ENCODE measurements at places on chromosomes 1 and 21.

DNA sequence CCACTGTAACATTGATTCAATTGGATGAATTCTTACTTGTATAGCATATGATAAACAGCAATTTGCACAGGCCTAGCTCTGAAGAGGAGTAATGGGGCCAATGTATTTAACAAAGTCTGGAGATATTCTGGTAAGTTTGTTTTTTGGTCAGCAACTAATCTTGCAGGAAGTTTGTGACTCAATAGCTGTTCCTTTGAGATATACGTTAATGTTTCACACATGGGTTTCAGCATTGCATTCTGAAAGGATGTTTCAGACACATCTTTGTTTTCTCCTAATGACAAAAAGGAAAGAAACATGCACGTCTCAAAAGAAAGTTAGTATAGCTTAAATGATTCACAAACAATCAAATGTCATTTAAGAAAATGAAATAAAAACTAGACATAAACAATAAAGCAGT, 49.0 kb downstream of the LTN1 start:
- no peak for DNase-seq

DNA sequence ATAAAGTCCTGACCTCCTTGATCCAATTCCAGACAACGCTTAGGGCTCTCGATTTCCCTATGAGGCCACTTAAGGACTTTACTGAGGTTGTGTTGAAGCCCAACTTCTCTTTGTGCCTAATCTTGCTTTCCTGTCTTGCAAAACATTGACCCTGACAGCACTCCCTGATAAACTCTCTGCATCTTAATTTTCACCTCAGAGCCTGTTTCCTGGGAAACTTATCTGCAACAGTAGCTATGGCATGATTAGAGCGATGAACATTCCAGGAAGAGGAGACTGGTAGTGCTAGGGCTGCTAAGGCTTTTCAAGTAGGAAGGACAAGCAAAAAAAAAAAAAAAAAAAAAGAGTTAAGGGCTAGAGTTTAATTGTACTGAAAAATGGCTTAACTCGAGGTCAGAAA, 118.9 kb downstream of the RGS21 start:
- DNase-seq = no peak

- DNase-seq = no peak
Measured at GRCh38 chr1:10712568-10713362, 83.7 kb downstream of the CASZ1 start.

DNA sequence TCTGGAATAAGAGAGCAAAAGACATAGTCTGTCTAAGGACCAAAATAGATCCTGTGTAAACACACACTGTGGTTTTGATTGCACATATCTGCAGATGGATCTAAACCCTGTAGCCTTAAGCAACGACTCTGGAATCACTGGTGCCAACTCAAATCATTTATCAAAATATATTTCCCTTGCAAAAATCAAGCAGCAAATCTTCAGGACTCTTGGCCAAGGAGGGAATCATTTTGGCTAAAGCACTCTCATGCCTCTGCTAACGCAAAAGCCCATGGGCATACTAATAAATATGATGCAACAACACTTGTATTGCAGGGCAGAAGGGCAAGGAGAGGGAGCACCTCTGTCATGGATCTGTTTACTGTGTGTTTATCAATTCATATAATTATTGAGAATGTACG, 155.4 kb upstream of the DUSP10 start:
- DNase-seq = no peak

DNA sequence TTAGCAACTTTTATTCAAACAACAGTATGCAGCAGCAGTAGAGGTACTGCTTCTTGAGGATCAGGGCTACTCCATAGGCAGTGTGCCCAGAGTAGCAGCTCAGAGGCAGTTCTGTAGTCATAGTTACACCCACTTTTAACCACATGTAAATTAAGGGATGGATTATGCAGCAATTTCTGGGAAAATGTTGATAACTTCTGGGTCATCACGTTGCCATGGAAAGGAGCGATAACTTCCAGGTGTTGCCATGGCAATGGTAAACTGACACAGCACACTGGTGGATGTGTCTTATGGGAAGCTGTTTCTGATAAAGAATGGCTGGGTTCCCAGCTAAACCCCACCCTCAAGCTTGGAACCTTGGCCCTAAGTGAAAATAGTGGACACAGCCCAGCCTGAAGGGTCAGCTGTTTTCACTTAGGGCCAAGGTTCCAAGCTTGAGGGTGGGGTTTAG, 29.0 kb upstream of the PLA2G2A start:
- no peak for DNase-seq

DNA sequence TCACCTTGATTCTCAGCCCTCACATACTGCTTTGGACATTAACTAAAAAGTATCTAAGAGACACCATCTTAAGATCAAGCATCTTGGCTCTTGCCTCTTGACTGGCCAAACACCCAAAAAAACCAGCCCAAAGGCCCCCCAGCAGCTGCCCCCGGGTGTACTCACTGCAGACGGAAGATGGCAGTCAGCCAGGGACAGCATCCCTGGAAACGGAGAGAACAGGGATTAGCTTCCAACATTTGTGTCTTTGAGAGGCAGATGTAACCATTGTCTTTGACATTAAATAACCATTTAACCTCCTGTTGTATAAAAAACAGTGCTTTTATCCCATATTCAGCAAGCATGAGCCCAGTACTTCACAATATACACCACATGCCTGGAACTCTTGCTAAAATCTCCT, 11.3 kb downstream of the TMEM63A start:
- no peak for DNase-seq

DNA sequence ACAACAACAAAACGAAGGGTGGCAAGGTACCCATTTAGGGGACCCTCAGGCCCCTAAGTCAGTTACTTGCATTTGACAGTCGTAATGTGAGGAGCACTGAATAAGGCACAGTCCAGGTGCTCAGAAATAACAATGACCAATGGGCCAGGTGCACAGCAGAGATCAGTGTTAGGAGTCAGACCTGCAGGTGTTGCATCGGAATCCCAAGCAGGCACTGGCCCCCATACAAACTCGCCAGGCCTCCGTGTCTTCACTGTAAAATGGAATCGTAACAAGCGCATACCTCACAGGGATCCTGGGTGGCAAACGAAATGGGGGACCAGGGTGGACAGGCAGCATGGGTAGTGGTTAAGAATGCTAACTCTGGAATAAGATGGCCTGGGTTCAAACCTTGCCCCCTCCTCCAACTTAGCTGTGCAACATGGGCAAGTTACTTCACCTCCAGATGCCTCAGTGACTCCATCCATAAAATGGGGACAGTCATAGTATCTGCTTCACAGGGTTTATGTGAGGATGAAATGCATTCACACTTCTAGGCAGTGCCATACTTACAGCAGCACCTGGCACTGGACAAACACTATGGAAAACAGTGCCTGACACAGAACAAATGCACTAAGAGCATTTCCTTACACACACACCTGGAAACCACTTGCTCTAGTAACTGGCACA, 20.2 kb downstream of the RCAN1 start:
- no peak for DNase-seq

DNA sequence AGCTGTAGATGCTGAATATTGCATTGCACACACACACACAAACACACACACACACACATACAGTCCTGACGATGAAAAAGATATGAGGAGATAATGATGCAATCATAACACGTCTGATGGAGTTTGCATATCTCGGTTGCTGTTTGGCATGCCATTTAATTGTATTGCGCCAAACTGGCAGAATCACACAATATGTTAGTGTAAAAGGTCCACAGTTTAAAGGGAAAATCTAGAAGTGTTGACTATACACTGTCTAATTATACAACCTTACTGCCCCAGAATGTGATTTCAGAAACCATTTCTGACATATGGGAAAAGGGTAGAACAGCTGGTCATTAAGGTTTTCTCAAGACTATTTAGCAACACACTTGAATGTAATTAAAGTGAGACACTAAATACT, 123.7 kb upstream of the PROX1 start:
- DNase-seq = no peak

- DNase-seq = no peak
Measured at GRCh38 chr1:245915841-245916240, 591.2 kb downstream of the SMYD3 start.

Data from CD4-positive, alpha-beta T cell treated with Interleukin-4 for 4 hours (primary cell).